ENCODE measurements at places on chromosomes 12 and 14. TPM values are rescaled to one million over a fixed set of nuclear protein-coding genes. Genes with fewer than 3 reads are reported as not detected.

FAM181A gene
- not detected for total RNA-seq

MUCL1 gene
- not detected for total RNA-seq

PTPRB gene
- 3.1 TPM for total RNA-seq

CLEC2B gene
- total RNA-seq, result 13.9 TPM

TAS2R42 gene
- not detected for total RNA-seq

RERG gene
- not detected for total RNA-seq

SLC24A4 gene
- total RNA-seq, result under 0.01 TPM

OTX2 gene
- not detected for total RNA-seq

FAM90A1 gene
- 0.11 TPM for total RNA-seq

SIX4 gene
- total RNA-seq, result 17.4 TPM

EGLN3 gene
- total RNA-seq, result 0.33 TPM

RNASE2 gene
- total RNA-seq, result not detected

KCNH3 gene
- not detected for total RNA-seq

RNF212B gene
- not detected for total RNA-seq
